Activated gamma-delta T cell treated with Interleukin-2 at 50 U/mL for 16 hours (primary cell): ENCODE measurements at places on chromosomes 7 and 10.

DNA sequence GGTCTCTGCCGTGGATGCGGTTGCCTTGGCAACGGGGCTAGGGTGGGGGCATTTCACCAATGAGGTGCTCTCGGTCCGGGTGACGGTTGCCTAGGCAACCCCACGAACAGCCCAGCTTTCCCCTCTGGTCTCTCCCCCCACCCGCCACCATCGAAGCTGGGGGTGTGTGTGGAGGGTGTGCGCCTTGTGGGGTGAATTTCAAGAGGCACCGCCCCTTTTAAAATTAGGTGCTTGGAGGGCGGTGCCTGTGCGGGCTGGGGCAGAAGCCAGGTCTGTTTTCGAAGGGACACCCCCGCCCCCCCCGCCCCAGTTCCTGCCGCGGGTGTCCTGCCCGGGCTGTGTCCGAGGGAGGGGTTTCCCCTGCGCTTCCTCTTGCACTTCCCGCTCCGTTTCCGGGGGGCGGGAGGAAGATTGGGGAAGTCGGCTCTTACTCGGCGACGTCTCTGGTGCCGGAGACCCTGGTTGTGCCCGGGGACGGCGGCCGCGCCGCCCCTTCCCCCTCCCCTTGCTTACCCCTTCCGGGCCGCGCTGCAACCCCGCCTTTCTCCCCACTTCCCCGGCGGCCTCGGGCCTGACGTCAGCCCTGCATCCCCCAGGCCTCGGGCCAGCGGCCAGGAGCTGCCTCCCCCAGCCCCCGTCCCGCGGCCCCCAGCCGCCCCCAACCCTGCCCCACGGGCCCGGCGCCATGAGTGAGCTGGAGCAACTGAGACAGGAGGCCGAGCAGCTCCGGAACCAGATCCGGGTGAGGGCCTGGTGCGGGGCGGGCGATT, 2.2 kb downstream of the GNB2 start:
- DNase-seq = peak; percentile 87

DNA sequence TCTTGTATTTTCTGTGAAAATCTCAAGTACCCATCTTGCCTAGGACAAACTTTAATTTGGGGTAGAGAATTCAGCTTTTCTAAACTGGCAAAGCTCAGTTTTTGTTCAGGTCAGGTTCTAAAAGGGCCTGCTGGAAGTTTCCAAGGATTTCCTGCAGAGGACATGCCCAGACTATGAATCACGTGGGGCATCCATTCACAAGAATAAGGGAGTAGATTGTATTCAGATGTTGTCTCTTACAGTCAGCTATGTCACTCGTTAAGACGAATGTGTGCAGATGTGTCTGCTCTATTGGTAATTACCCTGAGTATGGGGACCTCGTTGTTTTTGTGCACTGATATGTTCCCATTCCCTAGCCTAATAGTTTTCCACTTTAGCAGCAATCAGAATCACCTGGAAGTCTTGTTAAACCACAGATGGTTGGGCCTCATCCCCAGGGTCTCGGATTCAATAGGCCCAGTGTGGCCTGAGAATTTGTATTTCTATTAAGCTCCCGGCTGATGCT, 81.0 kb upstream of the ITPRID1 start:
- DNase-seq = no peak

- DNase-seq = no peak
Measured at GRCh38 chr7:11604505-11604904, 227.5 kb downstream of the THSD7A start.

- DNase-seq = no peak
Measured at GRCh38 chr7:3866277-3866676, 565.2 kb downstream of the SDK1 start.

DNA sequence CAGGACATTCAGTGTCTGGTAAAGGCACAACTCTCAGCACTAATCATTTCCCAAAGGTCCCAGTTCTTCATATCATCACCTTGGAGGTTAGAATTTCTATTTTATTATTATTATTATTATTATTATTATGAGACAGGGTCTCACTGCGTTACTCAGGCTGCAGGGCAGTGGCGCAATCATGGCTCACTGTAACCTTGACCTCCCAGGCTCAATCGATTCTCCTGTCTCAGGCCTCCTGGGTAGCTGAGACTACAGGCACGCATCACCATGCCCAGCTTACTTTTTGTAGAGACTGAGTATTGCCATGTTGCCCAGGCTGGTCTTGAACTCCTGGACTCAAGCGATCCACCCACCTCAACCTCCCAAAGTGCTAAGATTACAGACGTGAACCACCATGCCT, 91.8 kb upstream of the DOCK1 start:
- no peak for DNase-seq

- DNase-seq = no peak
Measured at GRCh38 chr7:128890306-128891109, 20.0 kb downstream of the KCP start.

- no peak for DNase-seq
Measured at GRCh38 chr10:78349165-78349516, 315.5 kb downstream of the RPS24 start.

- DNase-seq = no peak
Measured at GRCh38 chr10:60446851-60447250, 57.2 kb upstream of the ANK3 start.

DNA sequence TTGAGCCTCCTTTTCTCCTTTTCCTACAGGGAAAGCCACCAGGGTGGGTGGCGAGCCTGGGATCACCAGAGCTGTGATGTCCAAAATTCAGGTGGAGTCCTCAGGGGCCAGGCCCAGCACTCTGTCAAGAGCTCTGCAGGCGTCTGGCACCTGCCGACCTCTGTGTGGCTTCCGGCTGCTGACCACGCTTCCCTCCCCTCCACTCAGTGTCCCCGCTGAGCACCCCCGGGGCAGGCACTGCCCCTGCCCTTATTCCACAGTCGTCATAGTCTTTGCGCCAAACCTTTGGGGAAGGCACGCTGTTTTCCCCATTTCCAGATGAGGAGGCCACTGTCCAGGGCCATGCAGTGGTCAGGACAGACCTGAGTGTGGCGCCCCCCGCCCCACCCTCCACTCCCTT, 7.5 kb downstream of the MTG1 start:
- DNase-seq = no peak

DNA sequence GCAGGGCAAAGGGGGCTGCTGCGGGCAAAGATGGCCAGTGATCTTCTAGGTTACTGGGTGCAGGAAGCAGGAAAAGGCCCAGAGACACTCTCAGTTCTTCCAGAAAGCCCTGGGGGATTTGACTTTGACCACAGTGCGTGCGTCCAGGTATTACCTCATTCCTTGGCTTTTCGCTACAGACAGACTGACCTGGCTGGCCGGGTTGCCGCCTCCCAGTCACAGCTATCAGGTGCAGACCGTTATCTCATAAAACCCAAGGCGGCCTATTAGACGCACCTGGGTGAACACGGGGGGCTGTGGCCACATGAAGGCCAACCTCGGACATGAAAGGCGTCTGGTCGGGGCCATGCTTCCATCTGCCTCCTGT, 80.3 kb downstream of the FOXL3 start:
- DNase-seq = no peak

GRCh38 chr7:102064361-102065025, 222.2 kb upstream of the SH2B2 start:
- no peak for DNase-seq

DNA sequence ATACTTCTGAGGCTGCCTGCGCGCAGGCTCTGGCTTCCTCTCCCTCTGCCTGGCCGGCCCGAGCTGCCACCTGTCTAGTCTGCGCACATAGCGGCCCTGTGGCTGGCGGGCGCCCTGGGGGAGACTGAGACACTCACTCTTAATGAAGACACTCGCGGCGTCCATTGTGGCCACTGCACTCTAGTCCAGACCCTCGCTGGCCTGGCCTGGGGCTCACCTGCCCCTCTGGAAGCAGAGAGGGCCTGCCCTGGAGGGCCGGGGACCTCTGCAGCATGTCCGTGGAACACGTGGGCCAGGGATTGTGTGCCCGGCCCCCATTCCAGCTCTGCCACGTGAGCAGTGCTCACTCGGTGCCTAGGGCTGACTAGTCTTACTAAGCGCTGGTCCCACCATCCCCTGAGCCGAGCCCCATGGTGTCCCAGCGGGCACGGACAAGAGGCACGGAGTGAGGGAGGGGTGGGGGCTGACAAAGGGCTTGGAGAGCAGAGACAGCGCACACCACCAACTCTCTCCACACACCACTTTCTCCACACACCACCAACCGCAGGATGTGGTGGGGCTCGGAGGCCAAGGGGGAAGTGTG, 149.3 kb downstream of the ELFN1 start:
- DNase-seq = no peak

- DNase-seq = no peak
Measured at GRCh38 chr7:33965183-33965744, 59.9 kb downstream of the BMPER start.

DNA sequence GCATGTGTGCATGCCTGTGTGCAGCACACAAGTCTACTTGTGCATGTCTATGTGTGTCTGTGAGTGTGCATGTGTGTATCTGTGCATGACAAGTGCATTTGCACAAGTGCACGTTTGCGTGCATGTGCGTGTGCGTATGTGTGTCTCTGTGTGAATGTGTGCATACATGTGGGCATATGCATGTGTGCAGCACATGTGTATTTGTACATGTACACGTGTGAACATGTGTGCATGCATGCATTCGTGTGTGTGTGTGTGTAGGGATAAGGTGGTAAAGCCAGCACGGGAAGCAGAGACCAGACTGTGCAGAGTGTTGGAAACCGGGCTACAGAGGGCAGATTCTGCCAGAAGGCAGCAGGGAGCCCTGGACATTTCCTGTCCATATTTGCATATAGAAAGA, 35.9 kb upstream of the GNA12 start:
- DNase-seq = no peak

- no peak for DNase-seq
Measured at GRCh38 chr7:91408388-91409154, 144.3 kb downstream of the FZD1 start.

- DNase-seq = no peak
Measured at GRCh38 chr7:13982940-13983677, 6.4 kb downstream of the ETV1 start.

DNA sequence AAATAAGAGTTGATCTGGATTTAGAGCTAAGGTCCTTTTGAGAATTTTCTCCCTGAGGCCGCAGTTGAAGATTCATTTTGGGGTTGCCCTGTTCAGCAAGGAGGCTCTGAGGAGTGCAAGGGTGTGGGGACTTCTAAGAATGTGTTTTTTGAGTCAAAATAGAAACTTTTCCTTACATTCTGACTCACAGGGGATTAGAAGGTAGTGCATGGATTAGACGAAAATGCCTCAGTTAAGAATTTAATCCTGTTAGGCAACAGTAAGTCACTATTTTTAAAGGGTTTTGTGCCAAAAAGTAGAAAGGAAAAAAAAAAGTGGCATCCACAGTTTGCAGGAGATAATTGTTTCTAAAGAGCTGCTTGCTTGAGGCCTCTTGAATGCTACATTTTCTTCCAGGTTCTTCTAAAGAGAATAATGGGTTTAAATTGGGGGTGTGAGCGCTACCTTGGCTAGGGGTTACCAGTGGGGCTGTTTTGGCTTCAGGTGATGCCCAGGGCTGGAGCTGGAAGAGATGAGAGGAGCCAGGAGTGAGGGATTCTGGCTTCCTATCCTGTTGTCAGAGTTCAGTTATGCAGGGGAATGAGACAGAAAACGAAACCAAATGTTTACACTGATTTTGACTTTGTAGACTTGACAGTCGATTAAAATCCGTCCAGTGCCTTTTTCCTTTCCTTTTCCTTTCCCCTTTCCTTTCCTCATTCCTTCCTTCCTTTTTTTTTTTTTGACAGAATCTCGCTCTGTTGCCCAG, 52.9 kb downstream of the BAMBI start:
- no peak for DNase-seq

DNA sequence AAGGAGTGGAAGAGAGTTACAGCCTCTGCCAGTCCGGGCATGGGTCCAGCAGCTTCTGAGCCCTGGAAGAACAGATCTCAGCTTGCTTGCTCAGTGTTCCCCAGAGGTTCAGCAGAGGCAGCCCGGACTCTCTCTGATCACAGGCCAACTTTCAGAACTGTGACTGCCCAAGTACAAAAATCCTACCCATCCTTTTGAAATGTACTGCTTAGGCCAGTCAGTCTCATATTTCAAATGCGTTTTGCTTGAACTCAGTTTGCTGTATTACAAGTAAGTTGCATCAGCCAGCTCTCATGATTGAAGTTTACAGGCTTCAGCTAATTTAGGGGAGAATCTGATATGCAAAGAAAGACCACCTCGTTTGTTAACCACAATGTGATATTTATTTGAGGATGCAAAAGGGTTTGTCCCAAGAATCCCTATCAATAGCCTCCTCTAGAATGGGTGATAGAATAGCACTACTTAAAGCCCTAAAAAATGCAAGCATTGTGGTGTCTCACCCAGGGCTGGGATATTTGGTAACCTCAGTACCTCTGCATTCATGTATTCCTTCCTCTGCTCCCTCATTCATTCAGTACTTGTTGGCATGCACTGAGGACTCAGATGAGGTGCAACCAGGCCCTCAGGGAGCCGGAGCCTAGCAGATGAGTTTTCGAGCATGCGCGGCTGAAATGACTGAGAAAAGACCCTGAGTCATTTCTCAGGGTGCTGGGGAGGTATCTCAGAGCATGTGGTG, 7.0 kb downstream of the AIMP2 start:
- no peak for DNase-seq

GRCh38 chr10:26044141-26044749, 110.2 kb downstream of the MYO3A start:
- no peak for DNase-seq

GRCh38 chr10:106185951-106186350, 978.6 kb downstream of the SORCS1 start:
- DNase-seq = no peak

GRCh38 chr10:125329056-125329455, 168.7 kb upstream of the CTBP2 start:
- no peak for DNase-seq

- DNase-seq = no peak
Measured at GRCh38 chr7:2242541-2243429, 759 bp downstream of the NUDT1 start.

GRCh38 chr10:90592638-90593302, 265.1 kb downstream of the HTR7 start:
- DNase-seq = no peak

DNA sequence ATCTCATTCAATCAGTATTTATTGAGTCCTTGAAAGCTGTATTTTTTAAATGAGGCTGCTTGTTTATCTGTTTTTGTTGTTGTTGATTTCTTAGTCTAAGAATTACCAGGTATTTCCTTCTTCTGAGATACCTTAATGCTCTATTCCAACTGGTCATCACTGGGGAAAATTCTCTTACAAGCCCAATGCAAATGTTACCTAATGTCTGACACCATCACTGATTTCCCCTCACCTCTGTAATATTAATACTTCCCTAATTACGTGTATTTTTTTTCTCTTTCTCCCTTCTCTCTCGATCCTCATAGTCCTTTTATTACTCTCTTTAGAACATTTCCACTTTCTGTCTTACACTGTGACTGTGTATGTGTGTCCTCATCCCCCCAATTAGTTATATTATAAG, 13.9 kb downstream of the HDAC9 start:
- no peak for DNase-seq

DNA sequence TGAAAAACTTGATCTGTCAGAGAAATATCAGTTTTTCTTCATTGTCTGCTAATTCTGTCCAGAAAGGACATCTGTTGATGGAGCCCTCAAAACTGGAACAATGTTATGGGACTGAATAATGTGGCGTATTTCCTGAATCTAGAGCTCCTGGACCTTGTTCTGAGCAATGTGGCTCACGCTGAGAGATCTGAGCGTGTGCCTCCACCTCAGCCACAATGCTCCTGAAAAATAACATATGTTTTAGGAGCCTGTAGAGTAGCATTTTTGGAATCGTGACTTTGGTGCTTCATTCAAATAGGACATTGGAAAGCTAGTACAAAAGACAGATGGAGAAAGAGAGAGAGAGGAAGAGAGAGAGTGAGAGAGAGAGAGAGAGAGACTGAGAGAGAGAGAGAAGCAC, 110.3 kb downstream of the BMPER start:
- no peak for DNase-seq

GRCh38 chr7:21702303-21702702, 159.5 kb downstream of the DNAH11 start:
- DNase-seq = no peak
